ENCODE measurements at places on chromosomes 2 and 18.

- no peak for DNase-seq
Observed at GRCh38 chr2:16050261-16050907, 110.0 kb downstream of the MYCN start.

- DNase-seq = no peak
Observed at GRCh38 chr2:214542866-214543265, 132.0 kb downstream of the VWC2L start.

- DNase-seq = no peak
Observed at GRCh38 chr2:85986121-85986520, 97.3 kb upstream of the ST3GAL5 start.

- DNase-seq = no peak
Observed at GRCh38 chr18:77316008-77316407, 66.4 kb downstream of the GALR1 start.

GRCh38 chr2:28642796-28643195, 108.8 kb upstream of the PPP1CB start:
- no peak for DNase-seq

DNA sequence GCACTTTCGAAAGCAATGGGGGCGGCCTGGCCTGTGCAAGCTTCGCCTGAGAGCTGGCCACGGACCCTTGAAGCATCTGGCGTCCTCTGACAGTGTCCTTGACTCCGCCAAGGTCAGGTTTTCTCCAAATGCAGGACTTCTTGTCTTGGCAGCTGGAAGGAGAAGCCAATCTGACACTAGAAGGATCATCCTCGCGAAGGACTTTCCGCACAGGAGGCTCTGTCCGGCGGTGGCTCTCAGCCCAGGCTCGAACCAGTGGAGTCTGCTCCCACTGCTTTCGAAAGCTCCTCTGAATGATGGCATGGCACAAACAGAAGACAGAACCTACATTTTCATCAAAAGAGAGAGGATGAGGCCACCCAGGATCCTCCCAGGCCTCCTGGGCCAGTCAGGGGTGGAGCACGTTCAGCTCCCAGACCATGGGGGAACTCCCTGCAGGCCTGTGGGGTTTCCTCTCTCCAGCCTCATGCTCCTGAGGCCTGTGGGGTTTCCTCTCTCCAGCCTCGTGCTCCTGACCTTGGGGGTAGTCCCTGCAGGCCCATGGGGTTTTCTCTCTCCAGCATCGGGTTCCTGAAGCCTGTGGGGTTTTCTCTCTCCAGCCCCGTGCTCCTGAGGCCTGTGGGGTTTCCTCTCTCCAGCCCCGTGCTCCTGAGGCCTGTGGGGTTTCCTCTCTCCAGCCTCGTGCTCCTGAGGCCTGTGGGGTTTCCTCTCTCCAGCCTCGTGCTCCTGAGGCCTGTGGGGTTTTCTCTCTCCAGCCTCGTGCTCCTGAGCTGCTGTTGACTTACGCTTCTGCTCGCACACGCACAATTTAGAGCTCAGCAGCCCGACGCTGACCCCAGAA, 396.5 kb upstream of the SALL3 start:
- no peak for DNase-seq

GRCh38 chr2:238331916-238332315, 11.6 kb downstream of the TRAF3IP1 start:
- DNase-seq = no peak

GRCh38 chr2:167069855-167070254, 181.6 kb downstream of the XIRP2 start:
- DNase-seq = no peak

GRCh38 chr2:186460465-186460864, 25.6 kb upstream of the ZC3H15 start:
- no peak for DNase-seq

DNA sequence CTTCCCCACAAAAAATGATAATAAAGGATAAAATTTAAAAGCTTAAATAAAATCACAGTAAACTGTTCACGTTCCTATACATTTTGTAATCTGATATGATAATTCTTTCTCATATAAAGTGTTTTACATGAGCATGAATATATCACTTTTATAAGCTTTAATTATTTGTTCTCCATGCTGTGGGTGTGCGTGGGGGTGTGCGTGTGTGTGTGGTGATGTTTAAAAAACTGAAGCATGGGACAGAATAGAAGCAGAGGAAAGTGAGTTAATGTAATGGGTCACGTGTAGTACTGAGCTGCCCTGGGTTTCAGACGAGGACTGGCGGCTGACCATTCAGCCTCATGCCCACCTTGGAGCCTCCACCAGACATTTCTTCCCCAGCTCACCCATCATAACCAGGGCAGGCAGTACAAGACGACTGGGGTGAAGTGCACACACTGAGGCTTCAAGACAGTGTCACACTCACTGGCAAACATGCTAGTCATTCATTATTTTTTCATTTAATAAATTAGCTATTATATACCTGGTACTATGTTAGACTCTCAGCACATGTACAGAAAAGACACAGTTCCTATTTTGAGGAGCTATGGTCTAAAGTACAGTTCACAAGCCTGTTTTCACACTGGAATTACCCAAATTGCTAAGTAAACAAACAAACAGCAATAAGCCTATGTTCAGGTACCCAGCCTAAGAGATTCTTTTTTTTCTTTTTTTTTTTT, 97.2 kb upstream of the LPIN2 start:
- no peak for DNase-seq

GRCh38 chr2:216863946-216864345, 4.1 kb upstream of the TNP1 start:
- no peak for DNase-seq

DNA sequence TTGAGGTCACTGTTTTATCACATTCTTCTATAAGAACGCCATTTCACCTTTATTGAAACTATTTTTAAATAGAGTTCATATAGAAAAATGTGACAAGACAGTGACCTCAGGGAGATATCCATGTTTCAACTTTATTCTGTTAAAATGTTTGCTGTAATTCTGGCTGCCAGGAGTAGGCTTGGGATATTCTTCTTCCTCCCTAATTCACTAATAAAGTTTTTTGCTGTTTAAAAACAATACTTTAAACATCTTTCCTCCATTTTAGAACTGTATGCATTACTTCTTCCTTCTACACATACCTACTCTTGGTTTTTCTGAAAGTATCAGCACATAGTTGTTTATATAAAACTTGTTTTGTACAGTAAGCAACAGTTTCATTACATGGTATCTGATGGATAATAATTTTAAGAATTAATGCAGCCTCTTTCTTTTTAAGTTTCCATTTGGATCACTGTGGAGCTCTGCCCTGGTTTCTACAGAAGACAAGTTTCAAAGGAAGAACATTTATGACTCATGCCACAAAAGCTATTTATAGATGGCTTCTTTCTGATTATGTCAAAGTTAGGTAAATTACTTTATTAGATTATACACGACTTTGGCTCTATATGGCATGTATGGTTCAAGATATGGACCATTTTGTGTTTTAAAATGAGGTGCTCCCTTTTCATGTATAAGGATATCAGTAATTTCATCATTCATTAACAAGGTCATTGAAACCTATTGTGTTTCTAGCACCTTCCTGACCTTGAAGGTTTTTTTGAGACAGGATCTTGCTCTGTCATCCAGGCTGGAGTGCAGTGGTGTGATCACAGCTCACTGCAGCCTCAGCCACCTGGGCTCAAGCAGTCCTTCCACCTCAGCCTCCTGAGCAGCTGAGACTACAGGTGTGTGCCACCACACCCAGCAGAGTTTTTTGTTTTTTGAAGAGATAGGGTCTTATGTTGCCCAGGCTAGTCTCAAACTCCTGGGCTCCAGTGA, 7.2 kb downstream of the CPSF3 start:
- no peak for DNase-seq

- no peak for DNase-seq
Observed at GRCh38 chr2:45024600-45025291, 15.5 kb upstream of the SIX2 start.

DNA sequence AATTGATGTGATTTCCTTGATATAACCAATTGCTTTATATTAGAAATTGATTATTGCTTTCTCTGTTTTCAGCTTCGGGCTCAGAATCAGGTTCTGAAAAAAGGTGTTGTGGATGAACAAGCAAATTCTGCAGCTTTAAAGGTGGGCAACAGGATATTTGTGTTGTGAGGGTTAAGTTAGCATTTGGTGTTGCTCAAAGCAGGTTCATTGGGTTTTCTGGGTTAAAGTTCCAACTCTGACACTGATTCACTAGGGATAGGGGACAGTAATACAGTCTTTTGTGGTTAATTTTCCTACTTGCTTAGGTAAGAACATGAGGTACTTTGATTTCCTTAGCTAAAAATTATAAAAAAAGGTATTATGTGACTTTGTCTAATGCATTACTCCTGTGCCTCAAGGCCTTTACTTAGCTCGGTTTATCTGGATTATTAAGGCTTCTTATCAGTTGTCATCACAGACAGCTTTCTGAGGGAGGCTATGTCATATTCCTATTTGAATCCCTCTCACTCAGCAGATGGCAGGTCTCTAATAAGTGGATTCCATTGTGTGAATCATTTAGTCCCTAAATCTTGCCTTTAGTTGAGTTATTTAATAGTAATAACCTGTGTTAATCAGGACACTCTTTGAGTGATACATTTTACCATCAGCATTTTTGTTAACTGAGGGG, 78.9 kb upstream of the STON1 start:
- DNase-seq = no peak

DNA sequence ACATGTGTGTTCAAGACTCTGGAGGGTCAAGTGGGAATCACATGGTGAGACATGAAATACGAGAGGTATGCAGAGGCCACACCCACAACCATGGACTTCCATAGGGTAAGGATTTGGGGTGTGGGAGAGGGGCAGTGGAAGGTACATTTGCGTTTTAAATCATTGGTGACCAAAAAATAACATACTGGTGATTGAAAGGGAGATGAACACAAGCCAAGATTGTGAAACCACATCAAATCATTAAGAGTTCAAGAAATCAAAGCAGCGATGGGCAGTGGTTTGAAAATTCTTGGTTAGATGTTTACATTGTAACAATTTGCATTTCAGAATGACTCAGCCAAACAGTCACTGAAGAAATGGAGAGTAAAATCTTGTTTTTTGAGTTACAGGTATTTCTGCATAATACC, 1.9 kb upstream of the CABYR start:
- no peak for DNase-seq

DNA sequence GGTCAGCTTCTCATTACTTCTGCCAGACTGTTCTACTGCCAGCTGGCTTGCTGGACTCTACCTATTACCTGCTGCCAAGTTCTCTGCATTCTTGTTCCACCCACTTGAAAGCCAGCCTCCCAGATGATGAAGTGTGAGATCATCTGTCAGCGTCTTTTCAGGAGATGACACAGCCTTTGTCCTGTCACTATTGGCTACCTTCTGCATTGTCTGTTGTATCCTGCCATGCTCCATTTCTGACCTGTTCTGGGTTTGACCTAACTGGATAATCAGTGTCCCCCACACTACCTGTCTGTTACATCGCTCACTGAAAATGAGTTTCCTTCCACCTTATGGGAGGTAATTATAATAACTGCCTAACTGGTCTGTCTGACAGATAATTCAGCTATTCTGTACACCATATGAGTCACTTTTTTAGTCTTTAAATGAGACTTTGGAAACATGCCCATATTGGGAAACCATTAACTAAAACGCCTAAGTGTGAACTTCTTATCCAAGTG, 520.6 kb downstream of the METTL4 start:
- DNase-seq = no peak

DNA sequence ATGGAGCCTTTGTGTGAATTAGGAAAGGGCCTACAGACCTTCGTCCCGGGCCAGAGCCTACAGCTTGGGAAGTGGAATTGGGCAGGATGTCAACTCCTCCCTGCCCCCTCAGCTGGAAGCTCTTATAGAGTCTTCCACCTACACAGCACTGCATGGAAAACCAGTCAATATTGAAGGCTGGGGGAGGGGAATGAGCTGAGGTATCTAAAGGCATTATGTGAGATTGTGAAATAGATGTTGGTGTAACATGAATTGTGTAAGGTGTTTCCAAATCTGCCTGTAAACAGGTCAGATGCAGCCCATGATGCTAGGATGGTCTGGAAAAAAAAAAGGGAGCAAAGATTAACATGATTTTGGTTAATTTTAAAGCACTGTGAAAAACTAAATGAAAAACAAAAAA, 433.5 kb upstream of the POU3F3 start:
- no peak for DNase-seq

- DNase-seq = no peak
Observed at GRCh38 chr2:47360283-47360682, 42.7 kb upstream of the MSH2 start.

- no peak for DNase-seq
Observed at GRCh38 chr2:211103989-211104388, 547.6 kb downstream of the CPS1 start.

DNA sequence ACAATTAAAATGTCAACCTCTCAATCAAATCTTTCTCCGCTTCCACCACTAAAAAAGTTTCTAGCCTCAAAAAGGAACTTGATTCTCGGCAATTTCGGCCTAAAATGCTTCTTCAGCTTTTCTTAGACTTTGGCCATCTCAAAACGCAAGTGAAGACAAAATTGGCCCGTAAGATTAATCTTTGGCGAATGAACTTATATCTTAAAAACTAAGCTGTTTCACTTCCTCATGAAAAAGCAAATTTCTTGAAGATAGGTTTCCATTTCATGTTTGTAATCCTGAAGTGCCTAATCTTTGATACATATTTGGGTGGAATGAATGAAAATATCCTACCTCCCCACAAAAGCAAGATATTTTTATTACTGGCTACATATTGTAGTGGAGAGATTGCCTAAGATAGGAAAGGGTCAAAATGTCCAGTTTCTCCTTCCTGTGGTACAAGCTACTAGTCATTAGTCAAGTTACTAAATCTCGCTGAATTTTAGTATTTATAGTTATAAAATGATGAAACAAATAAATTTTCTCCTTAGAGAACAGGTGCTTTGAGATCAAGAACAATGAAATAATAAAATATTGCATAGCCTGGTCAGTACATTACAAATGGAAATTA, 85.4 kb upstream of the ZEB2 start:
- no peak for DNase-seq

All from NCI-H2081 treated with DMSO at 0.1 percent for 48 hours (cell line).